ENCODE measurements at places on chromosomes 1 and 21.

DNA sequence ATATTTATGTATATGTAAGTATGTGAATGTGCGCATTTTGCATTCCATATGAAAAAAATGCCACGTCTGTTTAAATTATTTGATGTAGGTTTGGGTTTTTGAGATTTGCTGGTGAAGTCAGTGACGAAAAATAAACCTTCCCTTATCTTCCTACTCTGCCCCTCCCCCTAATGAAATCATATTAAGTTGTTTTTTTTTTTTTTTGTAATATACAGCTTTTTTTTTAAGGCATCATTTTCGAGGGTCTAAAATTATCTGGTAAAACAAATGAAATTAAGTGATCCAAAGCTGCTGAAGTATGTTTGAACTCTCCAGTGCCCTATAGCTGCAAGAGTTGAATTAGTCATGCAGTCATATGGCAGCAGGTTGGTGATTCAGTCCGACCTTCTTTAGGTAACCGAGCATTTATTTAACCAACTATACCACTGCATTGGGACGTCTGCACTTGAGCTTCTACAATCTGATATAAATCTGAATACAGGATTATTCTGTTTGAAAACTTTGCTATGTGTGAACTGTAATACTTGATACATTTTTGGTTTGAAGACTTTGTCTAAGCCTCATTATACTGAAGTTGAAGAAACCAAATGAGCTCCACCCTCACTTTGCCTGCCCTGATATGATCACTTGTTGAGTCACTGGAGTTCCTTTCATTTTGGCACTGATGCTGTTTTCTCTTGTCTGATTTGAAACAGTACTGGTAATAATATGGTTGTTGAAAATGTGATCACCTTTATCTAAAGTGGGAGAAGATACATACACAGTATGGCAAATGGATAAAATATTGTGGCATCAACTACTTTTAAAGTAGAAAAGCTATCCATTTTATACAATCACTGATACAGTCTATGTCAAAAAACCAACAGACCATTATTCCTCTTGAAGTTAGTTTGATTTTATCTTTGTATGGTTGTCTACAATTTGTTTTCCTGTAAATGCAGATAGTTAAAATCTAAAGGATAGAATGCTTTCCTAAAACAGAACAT lies 11.7 kb downstream of the PDIK1L start:
- DNase-seq = peak; percentile 20

- no peak for DNase-seq
Observed at GRCh38 chr1:87450136-87450535, 121.5 kb downstream of the LMO4 start.

- DNase-seq = no peak
Observed at GRCh38 chr1:7553042-7553690, 217.9 kb upstream of the VAMP3 start.

- DNase-seq = no peak
Observed at GRCh38 chr21:38913893-38914527, 108.3 kb downstream of the ETS2 start.

- no peak for DNase-seq
Observed at GRCh38 chr1:5990913-5991312, 1.3 kb downstream of the NPHP4 start.

GRCh38 chr21:43578677-43579303 lies 80.5 kb downstream of the HSF2BP start:
- DNase-seq = no peak

DNA sequence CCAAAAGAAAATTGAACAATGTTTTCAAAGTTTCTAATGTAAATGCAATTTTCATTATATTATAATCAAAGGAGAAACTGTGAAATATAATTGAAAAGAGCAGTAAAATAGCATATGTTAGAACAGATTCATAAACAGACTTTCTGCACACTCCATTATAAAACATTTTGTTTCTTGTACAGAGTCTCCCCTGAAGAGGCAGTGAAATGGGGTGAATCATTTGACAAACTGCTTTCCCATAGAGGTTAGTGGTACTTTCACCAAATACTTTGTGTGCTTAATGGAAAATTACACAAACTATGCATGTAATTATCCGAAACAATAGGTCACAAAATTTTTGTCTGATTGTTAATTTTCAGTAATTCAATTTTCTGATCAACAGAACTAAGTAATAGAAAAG lies 1.9 kb downstream of the RGS18 start:
- peak; percentile 43 for DNase-seq

GRCh38 chr1:160546942-160547341 lies 23.9 kb upstream of the SLAMF6 start:
- peak; percentile 97 for DNase-seq

DNA sequence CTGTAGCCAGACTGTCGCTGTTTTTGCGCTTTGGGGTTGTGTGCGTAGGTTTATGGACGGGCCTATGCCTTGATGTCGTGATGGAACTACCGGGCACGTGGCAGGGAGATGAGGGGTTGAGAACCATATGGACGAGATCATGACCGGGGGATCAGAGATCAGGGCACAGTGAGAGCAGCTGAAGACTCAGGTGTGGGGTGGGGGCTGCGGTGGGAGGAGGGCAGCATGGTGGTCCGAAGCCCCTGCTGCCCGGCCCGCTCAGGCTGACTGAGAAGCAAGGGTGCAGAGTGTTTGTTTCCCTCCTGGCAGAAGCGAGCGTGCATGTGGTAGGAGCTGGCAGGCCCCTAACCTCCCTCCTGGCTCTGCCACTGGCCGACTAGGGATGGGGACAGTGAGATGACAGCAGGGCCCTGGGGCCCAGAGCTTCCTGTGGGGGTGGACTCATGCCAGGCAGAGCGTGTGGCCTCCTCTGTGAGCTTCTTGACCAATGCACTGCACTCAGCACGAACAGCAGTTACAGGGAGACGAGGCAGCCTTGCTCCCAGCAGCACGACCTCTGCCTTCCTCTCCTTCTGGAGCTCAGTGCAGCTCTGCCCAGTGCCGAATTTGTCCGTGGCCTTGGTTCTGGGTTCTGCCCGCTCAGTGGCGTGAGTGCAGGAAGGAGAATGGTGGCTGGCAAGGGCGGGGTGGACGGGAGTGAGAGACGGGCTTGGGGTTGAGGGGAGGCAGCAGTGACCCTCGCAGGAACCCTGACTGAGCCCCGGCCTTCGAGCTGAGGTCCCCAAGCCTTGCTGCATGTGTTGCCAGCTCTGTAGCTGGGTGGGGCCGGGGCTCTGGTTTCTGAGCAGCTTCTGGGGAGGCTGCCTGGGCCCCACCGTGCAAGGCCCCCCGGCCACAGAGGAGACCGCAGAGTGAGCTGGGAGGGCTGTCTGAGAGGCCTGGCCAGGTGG lies 22.2 kb upstream of the LRRC3 start:
- DNase-seq = no peak

GRCh38 chr1:30635391-30635975 lies 87.9 kb downstream of the MATN1 start:
- DNase-seq = peak; percentile 18

Measured in inflammatory macrophage (primary cell).